ENCODE measurements at places on chromosomes 13 and 19.

- DNase-seq: no peak
Observed at GRCh38 chr13:18952225-18953016, 229.2 kb downstream of the TUBA3C start.

GRCh38 chr19:4969292-4969771 is 419 bp downstream of the KDM4B start:
- DNase-seq: no peak

GRCh38 chr13:100356426-100356825 is 232.2 kb downstream of the GGACT start:
- no peak for DNase-seq

GRCh38 chr13:71118779-71119364 is 748.1 kb downstream of the DACH1 start:
- no peak for DNase-seq

GRCh38 chr19:34246340-34246739 is 8.0 kb upstream of the GARRE1 start:
- no peak for DNase-seq

DNA sequence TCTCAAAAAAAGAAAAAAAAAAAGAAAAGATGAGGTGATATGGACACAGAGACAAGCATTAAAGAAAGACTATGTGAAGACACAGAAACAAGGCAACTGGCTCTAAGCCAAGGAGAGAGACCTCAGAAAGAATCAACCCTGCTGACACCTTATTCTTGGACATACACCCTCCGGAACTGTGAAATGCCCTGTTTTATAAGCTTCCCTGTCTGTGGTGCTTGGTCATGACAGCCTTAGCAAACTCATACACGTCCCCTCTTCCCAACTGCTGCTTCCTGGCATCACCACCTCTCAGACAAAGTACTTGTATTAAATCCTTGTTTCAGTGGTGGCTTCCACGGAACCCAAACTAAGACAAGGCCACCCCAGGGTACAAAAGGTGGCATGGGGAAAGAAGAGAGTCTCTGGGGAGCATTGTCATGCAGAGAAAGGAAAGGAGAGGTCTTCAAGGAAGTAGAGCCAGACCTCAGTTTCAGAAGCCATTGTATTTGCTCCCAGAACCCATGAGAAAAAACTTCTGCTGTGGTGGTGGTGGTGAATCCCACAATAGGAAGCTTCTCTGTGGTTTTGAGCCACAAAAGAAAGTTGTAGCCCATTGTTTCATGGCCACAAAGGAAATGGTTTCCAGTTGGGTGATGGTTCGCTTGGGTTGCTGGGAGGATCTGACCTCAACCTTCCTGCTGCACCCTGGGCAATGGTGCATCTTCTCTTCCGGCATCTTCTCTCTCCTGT is 16.3 kb upstream of the TSPAN16 start:
- peak; percentile 23 for DNase-seq

GRCh38 chr13:28138012-28138755 is at the start of gene PAN3:
Gene PAN3 (plus strand): TSS chr13:28138545. CDS start chr13:28138658, 113 bp downstream.
- DNase-seq: peak; percentile 80

GRCh38 chr19:33811246-33811645 is 14.6 kb downstream of the KCTD15 start:
- no peak for DNase-seq

DNA sequence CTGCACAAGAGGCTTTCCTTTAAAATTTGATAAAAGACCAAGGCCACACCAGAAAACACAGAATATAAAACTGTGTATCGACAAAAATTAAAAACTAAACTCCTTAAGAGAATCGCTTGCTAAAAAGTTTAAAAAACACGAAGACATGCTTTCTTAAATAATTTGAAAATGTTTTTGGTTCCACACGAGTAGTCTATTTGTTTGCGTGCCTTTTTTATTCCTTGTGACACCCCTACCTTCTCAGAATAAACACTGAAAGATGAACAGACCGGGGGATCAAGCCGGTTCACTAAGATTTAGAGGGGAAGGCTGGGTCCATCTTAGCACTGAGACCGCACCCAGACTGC is 256.4 kb upstream of the STARD13 start:
- no peak for DNase-seq

GRCh38 chr13:90402102-90402501 is 945.4 kb upstream of the MIR17HG start:
- DNase-seq: no peak

- no peak for DNase-seq
Observed at GRCh38 chr13:33340631-33341030, 55.1 kb upstream of the STARD13 start.

DNA sequence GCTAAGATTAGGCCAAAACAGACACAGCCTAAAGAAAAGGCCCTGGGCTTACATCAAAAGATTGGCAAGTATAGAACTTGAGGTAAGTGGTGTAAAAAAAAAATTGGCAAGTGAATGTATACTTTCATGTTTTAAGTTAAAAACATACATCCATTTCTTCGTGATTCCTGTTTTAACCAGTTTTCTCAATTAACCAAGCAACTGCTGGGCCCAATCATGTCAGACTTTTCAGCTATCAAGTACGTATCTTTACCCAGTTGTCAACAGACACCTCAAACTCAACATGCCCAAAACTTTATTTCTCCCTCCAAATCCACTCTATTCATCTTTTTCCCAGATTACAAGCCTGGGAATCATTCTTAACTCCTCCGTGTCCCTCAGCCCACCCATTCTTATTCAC is 1.0 kb downstream of the PCID2 start:
- no peak for DNase-seq

DNA sequence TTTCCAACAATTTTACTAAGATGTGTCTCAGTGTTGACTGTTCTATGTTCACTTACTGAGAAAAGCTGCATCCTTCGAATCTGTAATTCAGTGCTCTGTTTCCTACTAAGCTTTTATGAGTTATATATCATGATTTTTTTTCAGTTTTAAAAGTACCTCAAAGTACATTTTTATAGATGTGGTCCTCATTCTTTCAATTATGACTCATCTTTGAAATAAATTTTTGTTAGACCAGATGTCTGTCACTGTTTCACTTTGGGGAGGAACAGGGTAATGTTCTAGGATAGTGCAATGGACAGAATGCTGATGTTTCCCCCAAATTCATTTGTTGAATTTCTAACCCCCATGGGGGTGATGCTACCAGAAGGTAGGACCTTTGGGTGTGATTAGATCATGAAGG is 74.8 kb downstream of the NALCN start:
- no peak for DNase-seq

GRCh38 chr13:43023289-43023963 is at the start of gene DNAJC15:
Gene DNAJC15 (plus strand): TSS chr13:43023586. CDS start chr13:43023627, 41 bp downstream.
- DNase-seq: peak; percentile 66

GRCh38 chr13:74575729-74576125 is 441.5 kb upstream of the KLF12 start:
- no peak for DNase-seq

DNA sequence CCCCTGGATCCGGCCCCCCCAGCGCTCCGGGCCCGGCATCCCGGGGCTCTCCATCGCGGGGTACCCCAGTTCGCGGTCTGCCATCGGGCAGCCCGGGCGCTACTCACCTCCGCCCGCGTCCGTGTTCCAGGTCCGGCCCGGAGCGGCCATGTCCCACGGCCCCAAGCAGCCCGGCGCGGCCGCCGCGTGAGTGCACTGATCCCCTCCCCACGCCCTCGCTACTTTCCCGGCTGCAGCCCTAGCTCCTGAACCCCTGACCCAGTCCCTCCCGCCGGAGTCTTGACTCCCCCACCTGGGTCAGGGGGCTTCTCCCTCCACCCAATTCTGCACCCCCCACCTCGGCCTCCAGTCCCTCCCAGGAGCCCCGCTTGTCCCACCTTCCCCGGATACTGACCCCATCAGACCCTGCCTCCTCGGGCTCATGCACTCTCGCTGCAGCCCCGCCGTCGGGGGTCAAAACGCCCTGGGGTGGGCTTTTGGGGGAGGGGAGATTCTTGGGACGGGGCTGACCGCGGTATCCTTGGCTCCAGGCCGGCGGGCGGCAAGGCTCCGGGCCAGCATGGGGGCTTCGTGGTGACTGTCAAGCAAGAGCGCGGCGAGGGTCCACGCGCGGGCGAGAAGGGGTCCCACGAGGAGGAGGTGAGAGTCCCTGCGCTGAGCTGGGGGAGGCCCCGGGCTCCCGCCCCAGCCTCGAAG is 566 bp downstream of the HMG20B start:
- DNase-seq: no peak

DNA sequence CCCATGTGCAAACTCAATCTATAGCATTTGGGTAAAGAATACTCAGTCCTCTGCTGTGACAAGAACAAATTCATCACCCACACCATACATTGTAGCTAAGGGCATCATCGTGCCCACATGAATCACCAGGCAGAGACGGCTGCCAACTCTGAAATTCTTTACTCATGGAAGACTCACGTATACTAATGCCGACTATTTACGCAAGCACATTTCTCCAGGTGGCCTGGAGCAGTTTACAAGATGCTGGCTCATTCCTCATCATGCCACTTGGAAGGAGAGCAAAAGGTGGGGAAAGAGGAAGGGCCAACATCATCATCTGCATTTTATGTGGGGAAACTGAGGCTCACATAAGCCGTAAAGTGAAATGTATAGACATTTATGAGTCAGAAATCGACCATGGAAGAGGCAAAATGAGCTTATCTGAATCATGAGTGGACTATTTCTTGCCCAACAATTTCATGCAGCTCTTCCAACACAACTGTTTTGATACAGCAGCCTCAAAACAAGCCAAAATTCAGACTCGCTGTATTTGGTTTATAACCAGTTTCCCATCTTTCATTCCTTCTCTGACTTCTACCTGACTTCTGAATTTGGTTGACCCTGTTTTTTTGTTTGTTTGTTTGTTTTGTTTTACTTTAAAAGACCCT is 213.9 kb upstream of the SERP2 start:
- no peak for DNase-seq

DNA sequence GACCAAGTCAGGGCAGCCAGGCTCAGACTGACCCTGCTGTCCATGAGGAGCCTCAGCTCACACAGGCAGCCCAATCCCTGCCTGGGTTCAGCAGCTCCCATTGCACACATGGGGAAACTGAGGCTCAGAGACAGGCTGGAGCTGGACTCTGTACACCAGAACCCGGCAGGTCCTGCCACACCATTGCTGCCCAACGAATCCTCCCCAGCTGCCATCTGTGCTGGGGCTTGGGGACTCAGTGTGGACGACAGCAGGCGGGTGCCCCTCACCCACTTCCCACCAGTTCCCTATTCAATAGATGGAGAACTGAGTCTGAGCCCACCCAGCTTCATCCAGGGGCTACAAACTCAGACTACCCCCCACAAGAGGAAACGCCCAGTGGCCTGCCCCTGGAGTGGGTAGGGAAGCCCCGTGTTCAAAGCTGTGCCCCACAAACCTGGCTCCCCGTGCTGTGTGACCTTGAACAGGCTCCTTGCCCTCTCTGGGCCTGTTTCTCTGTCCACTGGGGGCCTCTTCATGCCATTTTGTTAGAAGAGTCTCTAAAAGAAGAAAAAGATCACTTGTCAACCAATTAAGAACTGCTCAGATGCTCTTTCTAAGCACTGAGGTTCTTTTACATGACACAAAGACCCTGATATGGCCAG is 50.8 kb downstream of the AP1M1 start:
- DNase-seq: no peak

GRCh38 chr13:94218951-94219350 is 260.5 kb downstream of the DCT start:
- no peak for DNase-seq

DNA sequence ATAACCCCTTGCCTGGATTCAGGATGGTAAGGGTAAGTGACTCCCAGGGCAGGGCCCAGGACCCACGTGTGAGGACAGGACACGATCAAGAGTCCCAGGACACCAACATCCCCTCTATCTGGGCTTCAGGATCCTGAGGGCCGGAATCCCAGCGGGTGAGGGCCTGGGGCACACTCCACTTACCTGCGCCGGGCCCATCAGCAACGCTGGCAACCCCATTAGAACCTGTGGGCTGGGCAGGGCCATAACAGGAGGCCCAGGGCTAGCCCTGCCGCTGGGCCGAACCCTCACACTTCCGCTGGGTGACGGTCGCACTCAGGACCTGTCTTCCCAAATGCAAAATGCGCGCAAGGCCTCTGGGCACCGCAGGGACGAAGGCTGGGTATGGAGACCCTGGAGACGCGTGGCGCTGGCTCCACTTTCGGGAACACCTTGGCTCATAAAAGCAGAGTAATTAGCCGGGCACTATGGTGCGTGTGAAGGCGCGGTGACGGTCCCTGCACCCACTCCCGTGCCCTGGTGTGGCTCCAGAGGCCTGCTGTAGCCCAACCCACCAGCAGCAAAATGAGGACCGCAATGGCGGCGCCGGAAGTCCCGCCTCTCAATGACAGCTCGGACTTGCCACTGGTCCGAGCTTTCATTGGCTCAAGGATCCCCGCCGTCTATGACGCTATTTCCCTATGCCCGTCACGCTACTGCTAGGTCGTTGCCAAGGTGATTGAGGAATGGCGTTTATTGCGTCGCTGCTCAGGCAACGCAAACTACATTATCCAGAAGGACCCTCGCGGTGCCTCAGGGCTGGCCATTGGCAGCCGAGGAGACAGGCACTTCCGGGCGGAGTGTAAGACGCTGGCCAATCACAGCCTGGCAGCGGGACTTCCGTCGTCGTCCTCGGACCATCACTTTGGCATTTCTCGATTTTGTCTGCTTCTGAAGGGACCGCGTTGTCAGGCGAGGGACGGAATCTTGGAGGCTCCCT is at the start of gene ZNF132:
TSS of gene ZNF132 (minus strand) at position 578 of the 979 bp plus-strand sequence. CDS start at position 246, 332 bp downstream.
- peak; percentile 100 for DNase-seq

GRCh38 chr13:79626924-79627323 is 146.0 kb downstream of the NDFIP2 start:
- no peak for DNase-seq

GRCh38 chr13:99012539-99012938 is 34.7 kb upstream of the DOCK9 start:
- no peak for DNase-seq

GRCh38 chr19:4512070-4512469 is 6.2 kb downstream of the PLIN4 start:
- DNase-seq: no peak

Data from astrocyte of the cerebellum (primary cell).